ENCODE measurements at places on chromosomes 1 and 21.

DNA sequence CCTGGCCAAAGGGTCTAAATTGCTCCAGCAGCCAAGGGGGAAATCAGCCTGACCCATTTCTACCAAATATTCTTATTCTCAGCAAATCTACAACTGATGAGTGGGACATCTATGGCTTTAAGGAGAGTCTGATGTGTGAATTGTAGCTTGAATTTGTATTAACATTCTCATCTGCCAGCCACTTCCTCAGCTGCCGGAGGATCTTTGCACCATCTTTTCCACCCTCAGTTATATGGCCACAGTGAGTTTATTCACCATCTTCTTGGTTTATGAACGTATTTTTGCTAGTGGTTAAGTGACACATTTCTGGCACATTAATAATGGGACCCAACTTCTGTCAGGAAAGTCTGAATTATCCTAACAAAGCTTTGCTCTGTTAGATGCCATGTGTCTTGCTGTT, 69.6 kb downstream of the COLGALT2 start:
- DNase-seq = no peak

GRCh38 chr1:59018446-59018845, 234.6 kb upstream of the JUN start:
- DNase-seq = no peak

- no peak for DNase-seq
Observed at GRCh38 chr1:59004755-59005154, 220.9 kb upstream of the JUN start.

DNA sequence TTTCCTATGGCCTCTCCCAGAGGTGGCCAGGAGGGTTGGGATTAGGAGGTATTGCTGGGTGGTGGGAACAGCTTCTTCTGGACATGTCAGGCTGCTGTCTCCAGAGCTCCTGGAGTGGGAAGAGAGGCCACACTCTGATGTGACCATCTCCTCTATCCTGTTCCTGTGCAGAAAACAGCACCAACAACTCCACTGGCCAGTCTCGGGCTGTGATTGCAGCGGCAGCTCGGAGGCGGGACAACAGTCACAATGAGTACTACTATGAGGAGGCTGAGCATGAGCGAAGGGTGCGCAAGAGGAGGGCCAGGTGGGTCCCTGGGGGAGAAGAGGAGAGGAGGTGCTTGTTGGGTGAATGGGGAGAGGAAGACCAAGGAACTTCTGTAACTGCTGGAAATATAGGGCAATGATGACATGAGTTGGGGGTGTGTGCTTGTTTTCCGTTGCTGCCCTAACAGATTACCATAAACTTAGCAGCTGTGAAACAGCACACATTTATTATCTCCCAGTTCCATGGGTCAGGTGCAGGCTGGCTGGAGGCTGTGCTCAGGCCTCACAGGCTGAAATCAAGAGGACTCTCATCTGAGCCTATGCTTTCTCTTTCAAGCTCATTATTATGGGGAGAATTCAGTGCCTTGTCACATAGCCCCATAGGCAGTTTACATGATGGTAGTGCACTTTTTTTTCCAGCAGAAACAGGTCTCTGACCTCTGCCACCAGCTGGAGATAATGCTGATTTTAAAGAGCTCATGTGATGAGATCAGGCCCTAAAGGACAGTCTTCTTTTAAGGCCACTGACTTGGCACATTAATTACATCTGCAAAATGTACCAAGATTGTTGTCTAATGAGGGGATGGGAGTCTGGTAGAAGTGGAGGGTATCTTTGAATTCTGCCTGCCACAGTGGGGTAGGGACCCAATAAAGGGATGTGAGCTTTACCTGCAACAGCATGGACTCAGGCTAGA, 20.8 kb downstream of the VANGL2 start:
- no peak for DNase-seq

- no peak for DNase-seq
Observed at GRCh38 chr1:63323865-63324778, 1.8 kb downstream of the FOXD3 start.

All from T-helper 1 cell (primary cell).